Prostate gland (tissue), 2 donors: ENCODE measurements at places on chromosomes 12 and 14.
A peak's percentile ranks its signal among the peaks of the same experiment; 100 is the strongest.

- DNase-seq, result no peak
Observed at GRCh38 chr12:106434526-106434925, 77.0 kb downstream of the POLR3B start.

DNA sequence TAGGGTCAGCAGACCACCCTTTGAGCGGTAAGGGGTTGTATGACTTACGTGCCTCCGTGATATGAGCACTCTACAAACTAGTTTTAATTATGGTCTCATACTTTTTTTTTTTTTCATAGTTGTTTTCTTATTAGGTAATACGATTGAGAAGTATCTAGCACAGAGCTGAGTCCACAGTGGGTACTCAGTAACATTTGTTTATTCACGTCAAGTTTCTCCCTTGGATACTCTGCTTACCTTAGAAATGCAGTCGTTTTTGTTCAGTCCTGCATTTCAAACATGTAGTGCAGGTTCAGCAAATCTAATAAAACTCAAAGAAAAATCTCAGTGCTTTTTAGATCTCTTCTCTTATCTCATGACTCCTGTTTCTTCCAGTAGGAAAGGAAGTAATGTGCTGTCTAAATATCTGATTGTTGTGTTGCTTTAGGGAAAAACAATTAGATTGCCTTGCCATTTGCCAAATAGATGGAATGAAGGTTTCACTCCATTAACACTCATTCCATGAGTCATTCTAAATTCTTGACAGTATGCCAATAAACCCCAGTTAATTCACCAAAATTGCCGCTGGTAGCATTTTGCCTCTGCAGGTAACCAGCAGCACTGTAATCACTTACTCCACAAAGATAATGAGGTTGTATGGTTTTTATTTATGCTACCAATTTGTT lies 118.9 kb downstream of the PTCSC3 start:
- DNase-seq, result no peak

- DNase-seq, result no peak
Observed at GRCh38 chr12:120132863-120133385, 16.4 kb upstream of the RAB35 start.

GRCh38 chr14:88189417-88190191 lies 133.5 kb downstream of the KCNK10 start:
- peak; percentile 87 for DNase-seq

DNA sequence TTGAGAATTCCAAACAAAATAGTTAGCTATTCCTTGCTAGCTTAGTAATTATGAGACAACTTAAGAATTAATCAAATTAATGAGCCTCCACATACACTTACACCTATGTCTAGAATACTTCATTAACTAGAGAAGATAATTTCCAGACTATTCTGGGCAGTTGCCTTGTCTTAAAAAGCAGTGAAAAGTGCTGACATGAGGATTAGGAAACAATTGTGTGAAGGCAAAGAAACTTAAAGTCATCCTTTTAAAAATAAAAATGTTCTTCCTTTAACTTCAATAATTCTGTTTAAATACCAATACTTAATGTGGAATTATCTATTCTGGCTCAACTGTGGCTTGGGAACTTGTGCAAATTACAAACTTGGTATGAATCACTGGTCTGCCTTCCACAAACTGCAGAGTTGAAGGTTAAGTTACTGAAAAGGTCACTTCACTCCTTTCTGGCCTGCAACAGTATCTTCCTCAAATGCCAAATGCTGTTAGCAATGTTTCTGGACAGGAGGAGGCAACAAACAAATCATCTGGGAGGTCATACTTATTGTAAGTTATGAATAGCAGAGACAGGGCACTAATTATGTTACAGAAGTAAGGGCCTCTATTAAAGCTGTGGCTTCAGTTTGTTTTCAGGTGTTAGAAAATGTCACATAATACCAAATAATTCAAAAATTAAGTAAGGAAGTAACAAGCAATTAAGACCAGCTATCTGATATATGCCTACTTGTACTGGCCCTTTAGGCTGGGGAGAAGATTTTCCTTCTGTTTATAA lies 19.2 kb downstream of the PPTC7 start:
- DNase-seq, result no peak
